ENCODE measurements at places on chromosomes 4 and X.

DNA sequence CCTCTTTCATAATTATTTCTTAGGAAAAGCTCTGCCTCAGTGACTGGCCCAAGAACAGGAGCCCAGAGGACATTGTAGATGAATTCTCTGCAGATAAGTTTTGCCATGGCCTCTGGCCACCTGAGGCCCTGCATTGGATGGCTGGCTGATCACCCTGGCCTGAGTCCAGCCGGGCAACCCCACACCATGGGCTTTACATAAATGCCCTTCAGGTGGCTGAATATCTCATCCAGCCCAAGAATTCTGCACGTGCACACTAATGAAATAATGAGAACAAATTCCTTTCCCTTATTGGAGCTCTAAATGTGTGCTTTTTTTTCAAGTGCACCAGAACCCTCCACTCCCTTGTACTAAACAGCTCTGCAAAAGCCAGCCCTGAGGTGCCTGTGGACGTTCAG, 65.7 kb downstream of the IRF2 start:
- DNase-seq: no peak

DNA sequence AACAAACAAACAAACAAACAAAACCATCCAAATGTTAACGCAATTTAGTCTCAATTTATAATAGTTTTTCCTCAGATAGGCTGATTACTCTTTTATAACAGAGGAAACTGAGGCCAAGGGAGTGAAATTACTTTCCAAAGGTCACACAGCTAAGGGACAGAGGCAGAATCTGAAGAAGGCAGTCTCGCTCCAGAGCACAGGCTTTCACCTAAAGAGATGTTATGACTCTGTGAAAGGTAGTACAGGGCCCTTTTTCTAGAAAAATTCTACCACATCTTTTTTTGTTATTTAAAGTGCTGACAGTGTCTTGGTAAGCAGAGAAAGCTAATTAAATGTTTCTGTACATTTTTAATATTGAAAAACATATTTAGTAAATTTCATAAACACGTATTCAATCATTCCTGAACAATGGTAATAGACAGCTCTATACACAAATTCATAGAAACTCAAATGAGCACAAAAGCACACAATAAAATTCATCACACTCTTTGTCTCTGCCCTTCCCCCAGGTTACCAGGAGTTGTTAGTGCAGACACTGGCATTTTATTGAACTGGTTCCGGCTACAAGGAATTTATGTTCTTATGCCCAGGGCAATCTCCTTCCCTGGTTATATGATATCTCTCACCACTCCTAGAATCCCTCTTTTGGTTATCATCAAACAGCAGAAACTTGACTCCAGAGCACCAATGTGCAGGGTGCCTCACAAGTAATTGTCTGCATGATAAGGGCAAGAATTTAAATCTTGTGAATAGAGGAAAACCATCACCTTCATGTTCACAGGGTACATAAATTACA, 7.7 kb upstream of the APBB2 start:
- DNase-seq: no peak

DNA sequence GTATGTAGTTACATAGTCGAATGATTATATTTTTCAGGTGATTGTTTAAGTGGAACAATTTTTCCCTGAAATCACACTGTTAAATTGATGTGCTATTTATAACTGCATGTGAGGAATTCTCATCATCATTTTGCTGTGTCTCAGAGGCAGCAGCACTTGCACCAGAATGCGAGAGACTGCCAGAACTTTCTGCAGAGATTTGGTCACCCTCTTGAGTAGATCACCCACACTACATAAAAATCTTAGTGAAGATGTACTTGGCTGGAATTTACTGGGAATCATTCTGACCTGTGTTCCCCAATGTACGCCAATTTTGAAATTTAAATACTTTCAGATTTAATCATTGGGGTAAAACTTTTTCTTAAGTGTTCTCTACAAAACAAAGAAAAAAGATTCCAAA, 5.4 kb downstream of the UGT2B4 start:
- DNase-seq: no peak

- DNase-seq: no peak
Observed at GRCh38 chr4:68466185-68466584, 18.9 kb downstream of the TMPRSS11E start.

DNA sequence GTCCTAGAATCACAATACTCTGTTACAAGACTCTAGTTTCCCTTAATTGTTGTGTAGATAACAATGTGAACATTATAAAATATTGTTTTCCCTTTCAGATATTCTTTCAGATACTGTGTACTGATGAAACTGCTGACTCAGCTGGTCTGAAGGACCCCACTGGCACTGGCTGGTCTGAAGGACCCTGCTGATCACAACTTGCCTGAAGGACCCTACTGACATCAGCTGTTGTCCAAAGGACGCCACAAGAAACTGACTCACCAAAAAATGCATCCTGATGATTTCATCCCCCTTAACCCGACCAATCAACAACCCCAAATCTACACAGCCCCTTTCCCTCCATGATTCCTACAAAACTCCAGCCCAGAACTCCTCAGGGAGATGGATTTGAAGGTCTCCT, 258.8 kb upstream of the GNPDA2 start:
- no peak for DNase-seq

- no peak for DNase-seq
Observed at GRCh38 chr4:66073961-66074360, 403.7 kb upstream of the EPHA5 start.

GRCh38 chr4:53306729-53307128, 59.1 kb downstream of the SCFD2 start:
- no peak for DNase-seq

Measured in CD4-positive, alpha-beta T cell treated with Interleukin-15 for 4 hours (primary cell).